ENCODE measurements at places on chromosomes 6 and 20.

DNA sequence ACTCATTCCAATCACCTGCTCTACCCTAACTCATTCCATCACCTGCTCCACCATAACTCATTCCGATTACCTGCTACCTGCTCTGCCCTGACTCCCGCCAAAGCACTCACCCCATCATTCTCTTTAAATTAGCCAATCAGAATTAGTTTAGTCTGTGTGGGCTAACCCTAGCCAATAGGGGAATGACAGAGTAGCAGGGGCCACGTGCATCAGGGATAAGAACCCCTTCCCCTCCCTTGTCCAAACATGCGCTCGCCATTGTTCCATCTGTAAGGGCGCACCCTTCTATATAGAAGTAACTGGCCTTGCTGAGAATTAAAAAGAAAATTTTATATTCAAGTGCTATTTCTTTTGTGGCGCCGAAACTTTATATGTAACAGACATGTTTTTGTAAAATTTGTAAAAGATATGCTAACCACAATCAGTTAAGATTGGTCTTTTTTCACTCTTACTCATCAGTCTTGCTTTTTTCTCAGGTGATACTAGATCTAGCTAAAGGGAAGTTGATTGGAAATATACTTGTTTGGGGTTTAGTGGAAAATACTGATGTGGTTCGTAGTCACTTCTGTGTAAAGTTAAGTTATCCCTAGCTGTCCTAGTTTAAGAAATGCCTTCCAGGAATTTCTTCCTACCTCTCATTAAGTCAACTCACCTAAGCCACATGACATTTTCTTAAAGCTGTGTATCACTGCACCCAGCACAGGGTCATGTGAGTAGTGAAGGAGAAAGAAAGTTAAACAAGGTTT is 16.5 kb downstream of the RTN4IP1 start:
- no peak for DNase-seq

- DNase-seq: no peak
These were observed 52.1 kb upstream of the DSP start for GRCh38 chr6:7489376-7489775.

- peak; percentile 48 for DNase-seq
These were observed at the start of gene SLC16A10 for GRCh38 chr6:111087106-111087835. TSS of gene SLC16A10 (plus strand) at chr6:111087503. CDS start at chr6:111087753, 250 bp downstream.

GRCh38 chr6:14634072-14634471 is 516.5 kb downstream of the CD83 start:
- DNase-seq: no peak

- DNase-seq: no peak
These were observed 20.5 kb upstream of the TMEM181 start for GRCh38 chr6:158539413-158539812.

DNA sequence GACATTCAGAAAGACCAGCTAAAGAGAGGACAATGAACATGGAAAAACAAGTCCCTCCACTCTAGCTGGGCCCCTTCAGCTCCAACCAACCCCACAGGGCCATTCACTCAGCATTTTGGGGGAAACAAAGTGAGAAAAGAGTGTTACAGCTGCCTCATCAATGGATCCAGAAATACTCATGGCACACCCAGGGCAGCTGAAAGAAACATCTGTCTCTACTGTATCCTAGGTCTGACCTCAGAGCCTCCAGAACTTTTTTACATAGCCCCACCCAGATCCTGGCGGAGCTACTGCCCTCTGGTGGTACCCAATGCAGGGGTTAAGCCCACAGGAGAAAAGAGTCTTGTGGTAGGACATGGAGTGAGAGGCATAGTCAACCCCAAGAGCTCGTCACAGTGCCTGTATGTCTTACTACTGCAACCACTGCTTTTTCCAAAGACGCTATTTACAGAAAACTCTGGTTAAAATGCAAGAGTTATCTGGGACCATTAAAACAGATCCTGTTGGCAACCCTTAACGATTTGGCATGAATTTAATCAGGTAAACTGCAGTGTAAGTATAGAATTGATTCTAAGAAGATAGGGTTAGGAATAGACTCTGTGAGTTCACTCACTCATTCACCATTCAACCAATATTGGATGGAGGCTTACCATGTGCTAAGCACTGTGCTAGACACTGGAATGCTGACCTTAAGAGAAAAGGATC is 37.4 kb upstream of the FAM83C start:
- DNase-seq: peak; percentile 63

DNA sequence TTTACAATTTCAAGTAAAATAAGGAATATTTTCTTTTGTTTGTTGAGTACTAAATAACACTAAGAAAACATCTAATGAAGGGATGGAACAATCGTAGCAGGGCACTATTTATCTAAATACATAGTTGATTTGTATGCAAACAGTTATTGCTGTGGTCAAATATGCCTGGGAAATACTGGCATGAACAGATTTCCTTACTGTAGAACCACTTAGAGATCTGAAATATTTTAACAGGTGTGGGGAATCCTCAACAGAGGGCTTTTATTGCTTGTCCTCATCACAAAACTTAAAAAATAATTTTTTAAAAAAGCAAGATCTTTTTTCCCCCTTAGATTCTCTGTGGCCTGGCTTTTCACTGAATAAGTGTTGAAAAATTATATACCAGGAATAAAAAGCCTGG is 233.0 kb upstream of the FAM83B start:
- DNase-seq: no peak

DNA sequence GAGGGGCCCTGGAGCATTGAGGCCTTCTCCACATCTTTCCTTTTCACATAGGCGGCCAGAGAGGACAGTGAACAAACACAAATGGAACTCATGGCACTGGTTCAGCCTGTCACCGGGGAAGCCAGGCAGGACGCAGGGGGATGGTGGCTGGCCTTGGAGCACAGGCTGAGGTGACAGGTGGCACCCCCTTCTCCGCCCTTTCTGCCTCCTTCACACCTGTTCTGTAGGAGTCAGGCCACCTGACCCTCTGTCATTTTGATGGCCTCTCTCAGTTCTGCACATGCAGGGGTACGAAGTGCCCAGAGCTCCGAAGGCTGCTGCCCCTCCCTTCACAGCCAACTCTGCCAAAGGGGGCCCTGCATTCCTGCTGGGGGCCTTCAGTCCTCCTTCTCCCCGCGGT is 60.8 kb downstream of the CD40 start:
- DNase-seq: no peak

- no peak for DNase-seq
These were observed 161.3 kb upstream of the RREB1 start for GRCh38 chr6:6946206-6947155.

DNA sequence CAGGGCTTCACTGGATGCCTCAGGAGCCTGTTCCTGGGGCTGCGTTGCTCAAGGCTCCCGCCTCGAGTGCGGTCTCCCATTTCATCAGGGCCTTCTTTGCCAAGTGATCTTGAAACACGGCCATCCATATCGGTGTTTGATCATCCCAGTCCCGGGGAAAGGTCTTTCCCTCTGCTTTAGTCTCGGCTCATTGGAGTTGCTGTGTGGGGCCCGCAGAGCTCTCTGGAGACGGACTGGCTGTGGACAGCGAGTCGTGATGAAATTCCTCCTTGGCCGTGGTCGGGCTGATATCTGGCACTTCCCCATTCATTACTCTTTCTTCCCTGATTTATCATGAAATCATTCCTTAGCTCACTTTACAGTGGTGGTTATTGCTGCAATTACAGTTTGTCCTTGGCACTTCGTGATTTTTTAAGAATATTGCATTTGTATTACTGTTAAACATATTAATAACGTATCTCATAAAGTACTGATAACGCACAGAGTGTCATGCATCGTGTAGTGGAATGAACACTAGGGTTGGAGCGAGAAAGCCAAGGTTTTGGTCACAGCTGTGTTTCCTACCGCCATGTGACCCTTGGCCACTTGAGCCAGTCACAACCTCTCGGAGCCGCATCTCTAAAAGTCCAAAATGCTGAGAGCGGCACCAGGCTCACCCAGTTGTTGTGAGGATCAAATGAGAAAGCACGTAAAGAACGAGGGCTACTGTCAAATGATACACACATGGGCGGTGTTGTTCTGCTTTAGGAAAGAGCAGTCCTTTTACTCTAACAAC is 71.8 kb downstream of the MTHFD1L start:
- peak; percentile 67 for DNase-seq

DNA sequence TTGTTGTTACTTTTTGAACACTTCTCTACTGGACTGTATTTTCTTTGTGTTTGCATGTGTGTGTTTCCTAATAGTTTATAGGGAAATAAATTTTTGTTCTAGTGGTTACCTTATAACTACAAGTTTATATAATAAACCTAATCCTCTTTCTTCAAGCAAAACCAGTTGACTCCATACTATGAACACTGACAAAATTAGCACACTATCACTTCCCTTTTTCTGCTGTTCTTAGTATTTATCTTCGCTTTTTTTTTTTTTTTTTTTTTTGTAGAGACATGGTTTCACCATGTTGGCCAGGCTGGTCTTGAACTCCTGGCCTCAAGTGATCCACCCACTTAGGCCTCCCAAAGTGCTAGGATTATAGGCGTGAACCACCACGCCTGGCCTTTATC is 25.0 kb upstream of the C6orf62 start:
- DNase-seq: no peak

- DNase-seq: no peak
These were observed 46.0 kb downstream of the DACT2 start for GRCh38 chr6:168273441-168274036.

GRCh38 chr6:67952948-67953347 is 682.1 kb upstream of the ADGRB3 start:
- no peak for DNase-seq

DNA sequence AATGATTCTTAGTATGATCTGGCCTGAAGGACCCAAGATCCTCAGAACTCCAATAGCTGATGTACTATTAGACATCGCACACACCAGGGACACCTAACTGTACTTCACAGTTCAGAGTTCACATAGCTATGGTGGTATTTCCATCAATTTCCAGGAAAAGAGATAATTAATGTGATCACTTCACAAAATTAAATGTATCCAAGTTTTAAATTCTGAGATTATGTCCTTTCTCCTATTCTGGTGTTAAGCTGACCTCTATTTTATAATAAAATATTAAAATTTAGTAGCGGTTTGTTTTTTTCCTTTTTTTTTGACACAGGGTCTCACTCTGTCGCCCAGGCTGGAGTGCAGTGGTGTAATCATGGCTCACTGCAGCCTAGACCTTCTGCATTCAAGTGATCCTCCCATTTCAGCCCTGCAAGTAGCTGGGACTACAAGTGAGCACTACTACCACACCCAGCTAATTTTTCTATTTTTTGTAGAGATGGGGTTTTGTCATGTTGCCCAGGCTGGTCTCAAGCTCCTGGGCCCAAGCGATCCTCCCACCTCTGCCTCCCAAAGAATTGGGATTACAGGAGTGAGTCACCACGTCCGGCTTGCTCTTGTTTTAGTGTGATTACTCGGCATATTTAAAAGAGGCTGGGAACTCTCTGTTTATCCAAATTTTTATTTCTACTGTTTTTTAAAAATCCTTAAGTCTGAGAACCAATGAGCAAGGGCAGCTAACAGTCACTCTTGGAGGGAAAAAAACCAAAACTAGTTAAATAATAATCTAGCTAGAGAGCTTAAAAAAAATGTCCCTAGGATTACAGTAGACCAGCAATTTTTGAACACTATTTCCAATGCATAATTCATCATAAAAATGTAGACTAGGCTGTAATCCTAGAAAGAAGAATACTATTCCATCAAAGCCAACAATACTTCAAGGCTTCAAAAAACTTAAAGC is 16.0 kb downstream of the KIF13A start:
- DNase-seq: peak; percentile 81

DNA sequence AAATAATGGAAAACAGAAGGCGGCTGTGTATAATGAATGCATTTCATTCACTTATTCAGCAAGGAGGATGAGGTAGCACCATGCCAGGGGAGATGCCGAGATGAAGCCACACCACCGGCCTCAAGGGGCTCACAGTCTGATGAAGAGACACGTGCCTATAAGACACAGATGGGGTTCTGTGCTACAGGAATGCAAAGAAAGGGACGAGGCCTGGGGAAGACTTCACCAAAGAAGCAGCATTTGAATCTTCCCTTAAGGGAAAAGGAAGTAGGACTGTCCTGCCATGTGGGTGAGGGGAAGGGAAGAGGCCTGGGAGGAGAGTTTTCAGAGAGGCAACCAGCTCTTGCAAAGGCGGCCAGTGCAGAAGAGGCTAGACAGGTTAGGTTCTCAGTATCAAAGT is 98.9 kb downstream of the PSMG4 start:
- no peak for DNase-seq
